ENCODE measurements at places on chromosomes 16 and 17. TPM values are rescaled to one million over a fixed set of nuclear protein-coding genes. Genes with fewer than 3 reads are reported as not detected.

- H3K4me1 ChIP-seq, result peaks cover 17% of the 10 kb centered on the region
- no peak for DNase-seq
- H3K4me3 ChIP-seq, result no peak overlapping the region
- H3K27me3 ChIP-seq, result no peaks in the 10 kb centered on the region
- no peak overlapping the region for H3K27ac ChIP-seq
- H3K36me3 ChIP-seq, result no peaks in the 10 kb centered on the region
These were observed 3.8 kb upstream of the NGFR start for GRCh38 chr17:49491192-49491769.

DNA sequence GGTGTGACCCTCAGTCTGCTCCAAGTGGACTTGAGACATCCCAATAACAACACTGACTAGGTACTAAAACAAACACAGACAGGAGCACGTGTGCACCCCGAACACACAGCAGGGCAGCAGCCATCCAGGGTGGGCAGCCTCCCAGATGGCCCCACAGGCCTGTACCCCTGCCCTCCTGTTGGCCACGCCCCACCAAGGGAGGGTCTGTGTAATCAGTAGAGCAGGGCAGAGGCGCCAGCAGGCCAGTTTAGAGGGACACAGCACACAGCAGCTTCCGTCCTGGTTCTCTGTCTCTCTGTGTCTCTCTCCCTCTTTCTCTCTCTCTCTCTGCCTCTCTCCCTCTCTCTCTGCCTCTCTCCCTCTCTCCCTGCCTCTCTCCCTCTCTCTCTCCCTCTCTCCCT is 21.4 kb downstream of the ACTG1 start:
- no peaks in the 10 kb centered on the region for H3K36me3 ChIP-seq
- H3K27ac ChIP-seq, result peak overlapping the region; percentile 88
- peaks cover 48% of the 10 kb centered on the region for H3K4me1 ChIP-seq
- H3K27me3 ChIP-seq, result no peaks in the 10 kb centered on the region

GRCh38 chr17:17603895-17604225 is 12.4 kb upstream of the PEMT start:
- H3K27ac ChIP-seq, result no peak overlapping the region
- H3K27me3 ChIP-seq, result no peaks in the 10 kb centered on the region
- no peak overlapping the region for H3K4me3 ChIP-seq
- H3K36me3 ChIP-seq, result no peaks in the 10 kb centered on the region
- H3K4me1 ChIP-seq, result peaks cover 9% of the 10 kb centered on the region

DNA sequence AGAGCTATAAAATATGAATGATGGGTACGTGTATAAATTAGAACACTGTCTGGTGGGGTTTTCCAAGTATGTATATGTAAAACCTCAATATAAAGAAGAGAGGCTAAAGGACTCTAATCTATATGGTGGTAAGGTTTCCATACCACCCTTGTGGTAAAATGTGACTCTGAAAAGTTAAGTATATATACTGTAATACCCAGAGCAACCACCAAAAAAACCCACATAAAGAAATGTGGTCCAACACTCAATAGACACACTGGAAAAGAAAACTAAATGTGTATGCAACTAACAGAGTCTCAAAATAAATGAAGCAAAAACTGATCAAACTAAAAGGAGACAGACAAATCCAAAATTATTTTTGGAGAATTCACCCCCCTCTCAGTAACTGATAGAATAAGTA is 72.2 kb downstream of the XPO6 start:
- no peaks in the 10 kb centered on the region for H3K36me3 ChIP-seq
- no peaks in the 10 kb centered on the region for H3K27me3 ChIP-seq
- no peak overlapping the region for H3K4me3 ChIP-seq
- H3K4me1 ChIP-seq, result no peaks in the 10 kb centered on the region
- DNase-seq, result no peak

DNA sequence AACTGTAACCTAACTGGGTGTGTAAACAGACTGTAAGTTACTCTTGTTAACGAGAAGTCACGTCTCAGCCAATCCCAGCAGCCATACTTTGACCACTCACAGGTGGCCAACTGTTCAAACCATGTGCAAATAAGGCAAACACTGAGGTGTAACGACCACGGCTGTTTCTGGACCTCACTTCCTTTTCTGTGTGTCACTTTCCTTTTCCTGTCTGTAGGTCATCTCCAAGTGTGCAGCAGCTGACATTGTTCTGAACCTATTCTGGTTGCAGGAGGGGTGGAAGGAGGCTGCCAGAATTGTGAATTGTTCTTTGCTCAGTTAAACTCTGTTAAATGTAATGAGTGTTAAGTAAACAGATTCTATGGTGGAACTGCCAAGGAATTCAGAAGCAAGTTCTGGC is 627.4 kb downstream of the KCNJ2 start:
- no peak overlapping the region for H3K4me3 ChIP-seq
- no peaks in the 10 kb centered on the region for H3K36me3 ChIP-seq
- H3K4me1 ChIP-seq, result no peaks in the 10 kb centered on the region
- DNase-seq, result no peak

GRCh38 chr17:38735161-38735997 is 5.2 kb downstream of the CISD3 start:
- H3K4me3 ChIP-seq, result no peak overlapping the region
- DNase-seq, result peak; percentile 57
- peaks cover 27% of the 10 kb centered on the region for H3K4me1 ChIP-seq
- peaks cover 14% of the 10 kb centered on the region for H3K36me3 ChIP-seq

DNA sequence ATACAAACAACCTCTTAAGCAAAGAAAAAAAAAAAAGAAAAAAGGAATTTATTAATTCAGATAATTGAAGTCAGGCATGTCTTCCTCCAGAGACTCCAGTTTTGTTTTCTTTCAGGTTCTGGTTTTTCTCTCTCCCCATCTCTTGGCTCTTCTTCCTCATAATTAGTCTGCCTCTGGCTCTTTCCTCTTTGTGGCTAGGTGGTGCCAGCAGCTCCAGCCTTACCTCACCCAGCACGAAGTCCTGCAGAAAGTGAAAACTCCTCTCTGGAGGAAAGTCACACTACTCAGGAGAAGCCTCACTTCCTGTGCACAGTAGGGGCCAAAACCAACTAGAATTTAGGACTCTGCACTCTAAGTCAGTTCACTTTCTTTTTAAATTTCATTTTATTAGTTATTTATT is 10.3 kb upstream of the NFAT5 start:
- H3K4me1 ChIP-seq, result no peaks in the 10 kb centered on the region
- DNase-seq, result no peak
- no peaks in the 10 kb centered on the region for H3K36me3 ChIP-seq
- H3K4me3 ChIP-seq, result no peak overlapping the region
- H3K27ac ChIP-seq, result no peak overlapping the region

- no peaks in the 10 kb centered on the region for H3K36me3 ChIP-seq
- no peak for DNase-seq
These were observed 9.6 kb upstream of the CD300C start for GRCh38 chr17:74555427-74555940.

DNA sequence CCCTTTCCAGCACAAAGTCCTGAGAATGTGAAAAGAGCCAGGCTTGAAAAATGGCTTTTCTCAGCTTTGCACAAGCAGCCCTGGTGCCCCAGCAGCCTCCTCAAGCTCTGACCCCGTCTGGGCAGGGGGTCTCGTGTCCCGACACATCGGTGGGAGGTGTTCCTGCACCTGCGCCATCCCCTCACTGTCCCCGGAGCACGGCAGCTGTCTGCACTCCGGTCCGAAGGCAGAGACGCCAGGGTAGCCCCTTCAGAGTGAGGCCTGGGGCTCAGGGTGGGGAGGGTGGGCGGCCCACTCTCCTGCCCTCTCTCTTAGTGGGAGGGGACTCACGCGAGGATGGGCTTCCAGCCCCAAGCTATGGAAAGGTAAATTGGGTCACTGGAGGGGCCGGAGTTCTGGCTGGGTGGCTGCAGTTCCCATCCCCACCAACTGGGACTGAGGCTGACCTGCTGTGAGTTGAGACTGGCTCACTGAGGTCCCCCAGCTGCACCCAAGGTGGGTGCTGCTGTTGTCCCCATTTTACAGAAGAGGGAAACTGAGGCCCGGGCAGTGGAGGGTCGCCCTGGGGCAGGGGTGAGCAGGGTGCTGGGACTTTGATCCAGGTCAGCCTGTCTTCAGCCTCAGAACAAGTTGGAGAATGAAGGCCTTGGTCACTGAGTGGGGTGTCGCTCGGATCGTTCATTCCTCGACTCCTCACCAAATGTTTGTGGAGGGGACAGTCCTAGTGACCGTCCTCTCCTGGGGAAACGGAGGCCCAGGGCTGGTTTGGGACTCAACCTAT is 2.3 kb upstream of the BAIAP3 start:
- H3K27me3 ChIP-seq, result peaks cover 9% of the 10 kb centered on the region
- no peak for DNase-seq
- no peak overlapping the region for H3K4me3 ChIP-seq
- peaks cover 35% of the 10 kb centered on the region for H3K4me1 ChIP-seq

- peaks cover 4% of the 10 kb centered on the region for H3K36me3 ChIP-seq
- no peaks in the 10 kb centered on the region for H3K27me3 ChIP-seq
- no peak overlapping the region for H3K4me3 ChIP-seq
- no peak for DNase-seq
- H3K4me1 ChIP-seq, result no peaks in the 10 kb centered on the region
These were observed 105.0 kb downstream of the BANP start for GRCh38 chr16:88056212-88056611.

- H3K27me3 ChIP-seq, result no peaks in the 10 kb centered on the region
- H3K4me3 ChIP-seq, result no peak overlapping the region
- DNase-seq, result no peak
- H3K4me1 ChIP-seq, result no peaks in the 10 kb centered on the region
- H3K27ac ChIP-seq, result no peak overlapping the region
- H3K36me3 ChIP-seq, result peaks cover 2% of the 10 kb centered on the region
These were observed 11.8 kb downstream of the RBL2 start for GRCh38 chr16:53446090-53446489.

- H3K27me3 ChIP-seq, result no peaks in the 10 kb centered on the region
- H3K4me1 ChIP-seq, result peaks cover 37% of the 10 kb centered on the region
- DNase-seq, result peak; percentile 94
- no peaks in the 10 kb centered on the region for H3K36me3 ChIP-seq
- H3K27ac ChIP-seq, result peak overlapping the region; percentile 63
These were observed 13.7 kb upstream of the CNGB1 start for GRCh38 chr16:57984443-57985203.

- no peak overlapping the region for H3K4me3 ChIP-seq
- H3K27ac ChIP-seq, result no peak overlapping the region
- no peak for DNase-seq
- H3K36me3 ChIP-seq, result no peaks in the 10 kb centered on the region
These were observed 403.8 kb downstream of the SHISA9 start for GRCh38 chr16:13305019-13305755.

GRCh38 chr17:46085522-46085921 is 86.5 kb downstream of the STH start:
- H3K36me3 ChIP-seq, result no peaks in the 10 kb centered on the region
- peaks cover 81% of the 10 kb centered on the region for H3K4me1 ChIP-seq
- H3K27me3 ChIP-seq, result no peaks in the 10 kb centered on the region
- no peak for DNase-seq
- H3K4me3 ChIP-seq, result no peak overlapping the region
- H3K27ac ChIP-seq, result no peak overlapping the region

- no peaks in the 10 kb centered on the region for H3K27me3 ChIP-seq
- no peak overlapping the region for H3K27ac ChIP-seq
- no peaks in the 10 kb centered on the region for H3K36me3 ChIP-seq
- no peaks in the 10 kb centered on the region for H3K4me1 ChIP-seq
- no peak for DNase-seq
- H3K4me3 ChIP-seq, result no peak overlapping the region
These were observed 3.0 kb downstream of the SLC35G3 start for GRCh38 chr17:35191001-35191695.

- H3K27me3 ChIP-seq, result no peaks in the 10 kb centered on the region
- peak; percentile 81 for DNase-seq
- peaks cover 25% of the 10 kb centered on the region for H3K36me3 ChIP-seq
- H3K4me1 ChIP-seq, result peaks cover 42% of the 10 kb centered on the region
These were observed 15.4 kb upstream of the CTCF start for GRCh38 chr16:67546761-67547422.

DNA sequence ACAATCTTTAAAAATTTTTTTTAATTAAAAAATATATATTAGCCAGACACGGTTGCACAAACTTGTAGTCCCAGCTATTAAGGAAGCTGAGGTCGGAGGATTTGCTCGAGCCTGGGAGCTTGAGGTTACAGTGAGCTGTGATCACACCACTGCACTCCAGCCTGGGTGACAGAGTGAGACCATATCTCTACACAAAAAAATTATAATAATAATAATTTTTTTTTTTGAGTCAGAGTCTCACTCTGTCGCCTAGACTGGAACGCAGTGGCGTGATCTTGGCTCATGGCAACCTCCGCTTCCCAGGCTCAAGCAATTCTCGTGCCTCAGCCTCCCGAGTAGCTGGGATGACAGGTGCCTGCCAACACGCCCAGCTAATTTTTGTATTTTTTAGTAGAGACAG is 23.8 kb downstream of the LITAF start:
- H3K27me3 ChIP-seq, result no peaks in the 10 kb centered on the region
- no peak overlapping the region for H3K4me3 ChIP-seq
- H3K36me3 ChIP-seq, result no peaks in the 10 kb centered on the region

- no peaks in the 10 kb centered on the region for H3K27me3 ChIP-seq
- H3K36me3 ChIP-seq, result no peaks in the 10 kb centered on the region
- H3K4me1 ChIP-seq, result no peaks in the 10 kb centered on the region
These were observed 46.0 kb downstream of the BANP start for GRCh38 chr16:87996962-87997880.

GRCh38 chr16:78516006-78516736 is 416.7 kb downstream of the WWOX start:
- no peaks in the 10 kb centered on the region for H3K36me3 ChIP-seq
- peaks cover 25% of the 10 kb centered on the region for H3K4me1 ChIP-seq
- H3K27ac ChIP-seq, result no peak overlapping the region
- no peak for DNase-seq
- no peak overlapping the region for H3K4me3 ChIP-seq

- peaks cover 32% of the 10 kb centered on the region for H3K4me1 ChIP-seq
- no peak overlapping the region for H3K4me3 ChIP-seq
- no peaks in the 10 kb centered on the region for H3K36me3 ChIP-seq
- H3K27ac ChIP-seq, result no peak overlapping the region
- DNase-seq, result no peak
- H3K27me3 ChIP-seq, result no peaks in the 10 kb centered on the region
These were observed 22.0 kb downstream of the PRCD start for GRCh38 chr17:76561799-76562268.

- H3K4me1 ChIP-seq, result peaks cover 10% of the 10 kb centered on the region
- no peak overlapping the region for H3K4me3 ChIP-seq
- H3K27ac ChIP-seq, result no peak overlapping the region
- no peak for DNase-seq
- peaks cover 22% of the 10 kb centered on the region for H3K27me3 ChIP-seq
- H3K36me3 ChIP-seq, result no peaks in the 10 kb centered on the region
These were observed 977 bp upstream of the CA10 start for GRCh38 chr17:52159246-52160135.

DNA sequence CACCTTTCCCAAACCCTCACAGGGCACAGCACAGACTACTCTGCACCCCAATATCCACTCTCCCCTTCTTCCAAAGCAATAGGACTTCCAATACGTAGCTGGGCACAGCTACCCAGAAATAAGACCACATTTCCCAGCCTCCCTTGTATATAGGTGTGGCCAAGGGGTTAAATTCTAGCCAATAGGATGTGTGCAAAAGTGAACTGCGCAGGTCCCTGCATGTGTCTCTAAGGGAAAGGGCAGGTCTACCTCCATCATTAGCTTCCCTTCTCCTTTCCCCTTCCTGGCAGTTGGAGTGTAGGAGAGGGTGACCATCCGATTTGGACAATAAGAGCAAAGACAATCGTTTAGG is 25.5 kb upstream of the SNN start:
- peaks cover 15% of the 10 kb centered on the region for H3K4me1 ChIP-seq
- no peaks in the 10 kb centered on the region for H3K36me3 ChIP-seq
- DNase-seq, result no peak
- no peak overlapping the region for H3K4me3 ChIP-seq
- no peak overlapping the region for H3K27ac ChIP-seq
- no peaks in the 10 kb centered on the region for H3K27me3 ChIP-seq

The GGT6 gene
- 0.56 TPM for total RNA-seq

The ZPBP2 gene
- not detected for total RNA-seq

The CMC2 gene
- total RNA-seq, result 89.1 TPM

The BAHCC1 gene
- 33.7 TPM for total RNA-seq

The GNPTG gene
- total RNA-seq, result 65.2 TPM

The AATK gene
- 6.2 TPM for total RNA-seq

The PPP1R9B gene
- total RNA-seq, result 34.1 TPM

The PRCD gene
- 8.3 TPM for total RNA-seq

The KAT7 gene
- 57.5 TPM for total RNA-seq

All from thyroid gland (tissue), 4 donors.